KBM-7 (cell line): ENCODE measurements at places on chromosomes 4 and X.
A peak's percentile ranks its signal among the peaks of the same experiment; 100 is the strongest.

DNA sequence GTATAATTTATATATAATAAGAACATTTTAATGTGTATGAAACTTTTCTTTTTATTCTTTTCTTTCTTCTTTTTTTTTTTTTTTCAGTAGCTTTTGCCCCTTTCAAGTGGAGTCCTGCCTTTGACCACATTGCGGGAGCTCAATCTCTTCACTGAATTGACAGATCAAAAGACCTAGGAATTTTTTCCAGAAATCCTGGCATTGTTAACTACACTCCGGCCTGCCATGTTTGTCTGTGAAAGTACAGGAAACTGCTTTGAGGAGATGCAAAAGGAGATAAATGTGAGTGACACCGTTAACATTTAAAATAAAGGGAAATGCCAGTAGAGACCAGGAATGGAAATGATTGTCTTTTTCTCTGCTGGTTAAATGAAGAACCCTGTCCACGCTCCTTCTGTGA lies 159.3 kb upstream of the VCX3A start:
- DNase-seq, result no peak

- DNase-seq, result peak; percentile 43
Measured at GRCh38 chrX:153831429-153832150, 1.2 kb upstream of the PDZD4 start.

DNA sequence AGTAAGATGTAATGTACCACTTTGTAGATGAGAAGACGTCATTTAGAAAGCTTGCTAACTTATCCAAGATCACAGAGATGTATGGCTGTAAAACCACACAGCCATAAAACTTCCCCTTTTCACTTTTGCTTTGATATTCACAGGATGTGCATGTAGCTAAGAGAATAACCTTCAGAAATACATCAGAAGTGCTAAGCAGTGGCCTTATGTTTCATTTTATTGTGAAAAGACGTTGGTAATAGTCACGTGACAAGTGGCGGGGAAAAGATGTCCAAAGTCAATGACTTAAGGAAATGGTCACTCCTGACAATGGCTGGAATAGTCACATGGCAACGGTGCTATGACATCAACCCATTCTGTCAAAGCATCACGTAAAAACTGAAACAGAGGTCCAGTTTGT lies 12.9 kb upstream of the WDR17 start:
- peak; percentile 43 for DNase-seq

GRCh38 chrX:155086961-155087735 lies 15.8 kb downstream of the BRCC3 start:
- DNase-seq, result no peak

DNA sequence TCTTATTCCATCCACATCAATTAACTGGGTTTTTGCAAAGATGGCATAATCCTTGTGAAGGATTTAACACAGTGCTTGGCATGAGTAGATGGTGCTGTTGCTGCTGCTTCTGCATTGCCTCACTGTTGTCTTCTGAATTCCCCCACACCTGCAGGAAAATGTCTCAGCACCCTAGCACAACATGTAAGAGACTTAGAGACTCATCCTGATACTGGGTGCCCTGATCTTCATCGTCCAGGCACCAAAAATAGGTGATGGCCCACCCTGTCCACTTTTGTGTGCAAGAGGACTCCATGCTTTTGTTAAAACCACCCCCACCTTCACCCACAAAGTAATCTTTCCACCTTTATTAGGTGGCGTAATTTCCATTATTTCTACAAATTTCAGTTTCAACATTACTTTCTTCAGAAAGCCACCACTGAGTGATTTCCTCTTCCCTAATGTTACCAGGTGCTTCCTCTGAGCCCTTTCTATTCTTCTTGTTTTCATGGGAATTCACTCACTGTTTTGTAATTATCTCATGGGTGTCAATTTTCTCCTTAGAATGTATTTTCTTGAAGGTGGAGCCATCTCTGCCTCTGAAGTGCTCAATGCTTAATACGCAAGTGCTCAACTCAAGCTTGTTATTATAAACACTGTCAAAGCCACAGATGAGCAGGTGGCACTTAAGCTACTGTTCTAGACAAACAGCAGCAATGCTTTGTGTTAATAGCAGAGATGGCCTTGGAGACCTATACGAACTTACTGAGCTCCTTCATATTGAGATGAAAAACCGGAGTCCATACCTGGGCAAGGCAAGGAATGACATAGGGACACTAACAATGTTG lies 89.5 kb downstream of the HS3ST1 start:
- DNase-seq, result no peak

DNA sequence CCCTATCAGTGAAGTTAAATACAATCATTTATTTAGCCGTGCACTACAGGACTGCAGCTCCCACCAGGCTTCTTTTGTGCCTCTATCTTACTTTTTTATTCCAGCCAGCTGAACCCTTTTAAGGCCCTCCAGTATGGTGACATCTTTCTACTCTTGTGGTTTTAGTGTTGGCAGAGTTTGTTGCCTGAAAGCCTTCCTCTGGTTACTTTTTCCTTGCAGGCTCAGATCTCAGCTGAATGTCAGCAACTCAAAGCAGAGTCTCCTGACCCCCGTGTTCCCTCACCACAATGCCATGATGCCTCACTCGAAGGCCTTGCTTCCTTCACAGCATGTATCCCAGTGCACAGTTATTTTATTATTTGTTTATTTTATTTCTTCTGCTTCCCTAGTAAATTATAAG lies 818.9 kb upstream of the LCORL start:
- no peak for DNase-seq

GRCh38 chr4:142202404-142203332 lies 566.3 kb downstream of the IL15 start:
- no peak for DNase-seq

GRCh38 chrX:10755439-10756334 lies 135.3 kb upstream of the MID1 start:
- no peak for DNase-seq

DNA sequence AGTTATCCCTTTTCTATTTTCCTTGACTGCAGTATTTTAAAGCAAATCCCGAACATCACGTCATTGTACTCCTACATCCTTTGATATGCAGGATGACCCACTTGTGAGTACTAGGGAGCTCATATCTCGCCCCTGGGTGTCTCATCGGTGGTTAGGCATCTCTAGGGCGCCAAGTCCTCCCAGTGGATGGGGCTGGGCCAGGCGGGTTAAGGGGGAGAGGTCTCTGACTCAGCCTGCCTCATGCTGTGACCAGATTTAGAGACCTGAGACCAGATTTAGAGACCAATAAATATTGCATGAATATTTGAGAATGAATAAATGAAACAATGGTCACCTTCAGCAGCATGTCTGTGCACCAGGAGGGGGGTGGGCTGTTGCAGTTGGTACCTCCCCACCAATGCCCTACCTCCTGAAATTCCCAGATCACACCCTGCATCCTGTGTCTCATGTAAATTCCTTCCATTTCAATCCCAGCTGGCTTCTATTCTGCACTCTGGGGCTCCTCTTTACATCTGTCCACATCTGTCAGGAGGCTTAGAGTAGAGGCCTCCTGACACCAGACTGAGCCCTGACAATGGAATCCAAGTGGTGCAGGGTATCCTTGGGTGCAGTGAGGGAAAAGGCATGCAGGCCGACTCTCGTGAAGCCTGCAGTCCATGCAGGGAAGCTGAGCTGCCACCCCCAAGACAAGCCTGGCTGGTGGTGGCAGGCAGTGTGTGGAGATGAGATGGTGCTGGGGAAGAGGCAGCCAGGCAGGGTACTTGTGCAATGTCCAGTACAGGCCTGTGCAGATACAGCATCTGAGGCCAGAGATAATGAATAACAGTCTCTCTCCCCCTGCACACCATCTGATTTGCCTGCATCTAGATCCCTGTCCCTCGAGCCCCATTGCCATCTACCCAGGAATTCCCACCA lies 5.2 kb downstream of the APLN start:
- no peak for DNase-seq

DNA sequence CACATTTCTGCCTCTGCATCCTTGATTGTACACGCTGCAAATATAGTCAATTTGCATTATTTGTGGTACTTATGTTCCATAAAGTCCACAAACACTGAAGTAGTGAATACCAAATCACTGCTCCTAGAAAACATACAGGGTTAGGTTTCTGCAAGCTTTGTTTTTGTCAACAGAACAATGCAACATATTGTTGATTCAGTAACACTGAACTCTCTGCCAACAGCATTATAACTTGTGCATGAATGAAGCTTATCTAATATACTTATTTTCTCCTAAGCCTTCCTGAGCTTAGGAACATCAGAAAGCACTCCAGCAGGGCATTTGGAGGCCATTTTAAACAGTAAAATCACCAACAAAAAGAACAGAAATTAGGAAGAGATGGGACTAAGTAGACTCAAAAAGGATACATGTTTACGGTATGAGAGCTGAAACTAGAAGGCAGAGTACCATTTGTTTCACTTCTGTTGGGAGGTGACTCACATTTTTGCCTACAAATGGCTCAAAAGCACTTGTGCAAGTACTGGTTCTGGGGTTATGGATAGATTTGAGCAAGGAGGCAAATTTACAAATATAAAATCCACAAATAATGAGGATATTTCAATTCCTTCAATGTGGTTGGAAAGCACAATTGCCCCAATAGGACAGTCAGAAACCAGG lies 14.1 kb downstream of the COX18 start:
- no peak for DNase-seq

- no peak for DNase-seq
Measured at GRCh38 chr4:121448231-121448630, 67.4 kb upstream of the QRFPR start.

DNA sequence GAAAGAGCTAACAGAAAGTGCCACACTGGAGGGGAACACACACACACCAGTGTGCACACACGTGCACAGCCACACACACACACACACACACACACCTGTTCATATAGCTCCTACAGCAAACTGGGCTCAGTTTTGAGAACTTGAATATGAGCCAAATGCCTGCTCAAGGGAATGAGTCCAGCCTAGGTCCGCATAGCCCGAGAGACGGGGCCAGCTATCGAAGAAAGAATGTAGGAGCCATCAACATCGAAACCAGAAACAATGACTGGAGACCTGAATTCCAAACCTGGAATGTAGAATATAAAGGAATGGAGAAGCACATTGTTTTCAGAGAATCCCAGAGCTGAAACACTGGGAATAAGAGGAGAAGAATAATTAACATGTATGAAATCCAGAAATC lies 37.6 kb upstream of the ERVMER34-1 start:
- no peak for DNase-seq

GRCh38 chr4:87093443-87094123 lies 126.8 kb downstream of the KLHL8 start:
- DNase-seq, result peak; percentile 74

DNA sequence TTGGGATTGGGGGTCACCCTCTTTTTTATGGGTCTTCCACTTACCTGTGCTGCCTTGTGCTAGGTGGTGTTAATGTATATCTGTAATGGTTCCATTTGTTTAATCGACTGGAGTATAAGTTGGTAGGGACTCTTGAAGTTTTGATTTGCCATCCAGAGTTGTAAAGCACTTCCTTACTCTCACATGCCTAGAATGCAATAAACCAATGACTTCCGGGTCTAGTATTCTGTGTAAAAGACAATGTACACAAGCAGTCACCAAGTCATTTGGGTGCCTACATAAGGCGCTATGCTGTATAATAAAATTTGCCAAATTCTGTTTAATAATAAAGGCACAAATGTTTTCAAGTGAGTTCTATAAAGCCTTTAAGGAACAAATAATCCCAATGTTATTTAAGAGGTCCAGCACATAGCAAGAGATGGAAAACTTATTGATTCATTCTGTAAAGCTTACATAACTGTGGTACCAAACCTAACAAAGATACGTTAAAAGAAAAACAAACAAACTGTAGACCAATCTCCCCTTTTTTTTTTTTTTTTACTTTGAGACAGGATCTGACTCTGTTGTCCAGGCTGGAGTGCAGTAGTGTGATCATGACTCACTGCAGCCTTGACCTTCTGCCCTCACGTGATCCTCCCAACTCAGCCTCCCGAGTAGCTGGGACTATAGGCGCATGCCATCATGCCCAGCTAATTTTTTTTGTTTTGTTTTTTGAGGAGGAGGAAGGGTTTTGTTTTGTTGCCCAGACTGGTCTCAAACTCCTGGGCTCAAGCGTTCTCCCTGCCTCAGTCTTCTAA lies 41.5 kb upstream of the HPRT1 start:
- DNase-seq, result no peak

DNA sequence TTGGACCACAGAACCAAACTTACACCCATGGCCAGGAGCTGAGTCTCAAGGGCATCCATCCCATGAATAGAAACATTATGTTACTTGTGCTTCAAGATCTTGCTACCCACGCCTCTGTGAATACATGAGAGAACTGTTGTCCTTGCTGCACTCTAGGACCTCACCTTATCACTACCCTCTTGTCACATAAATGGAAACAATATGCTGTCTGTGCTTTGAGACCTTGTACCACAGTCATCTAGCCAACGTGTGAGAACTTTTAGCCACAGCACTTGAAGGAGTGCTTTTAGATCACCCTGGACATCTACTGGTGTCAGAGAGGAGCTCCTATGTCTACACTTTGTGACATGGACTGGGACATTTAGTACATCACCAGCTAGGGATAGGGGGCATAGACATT lies 30.7 kb upstream of the HUWE1 start:
- no peak for DNase-seq

DNA sequence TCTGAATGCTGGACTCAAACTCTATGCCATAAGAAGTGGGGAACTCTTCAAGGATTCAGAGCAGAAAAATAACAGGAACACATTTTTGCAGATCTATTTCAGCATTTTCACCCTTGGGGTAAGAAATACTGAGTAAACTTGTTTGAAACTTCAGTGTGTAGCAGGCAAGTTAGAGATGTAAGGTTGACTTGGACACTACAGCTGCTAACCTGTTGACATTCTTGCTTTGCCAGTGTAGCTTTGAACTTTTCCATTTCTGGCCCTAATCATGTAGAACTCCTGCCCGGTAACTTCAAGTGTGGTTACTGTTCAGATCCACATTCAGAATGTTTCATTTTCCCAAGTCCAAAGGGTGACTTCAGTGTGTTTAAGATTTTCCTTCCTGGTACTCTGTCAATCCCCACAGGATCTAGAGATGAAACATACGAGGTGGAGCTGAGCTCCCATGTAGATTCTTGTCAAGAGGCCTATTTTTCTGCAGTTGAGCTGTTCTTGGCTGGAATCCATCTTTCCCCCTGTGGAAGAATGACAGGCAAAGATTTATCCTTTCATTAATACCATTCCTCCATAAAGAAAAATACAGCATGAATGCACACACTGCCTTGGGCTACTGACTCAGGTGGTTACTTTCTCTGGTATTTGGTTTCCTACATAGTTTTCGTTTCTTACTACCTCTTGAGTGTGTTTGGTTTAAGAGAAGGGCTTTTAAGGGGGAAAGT lies 34.1 kb downstream of the FHDC1 start:
- no peak for DNase-seq

DNA sequence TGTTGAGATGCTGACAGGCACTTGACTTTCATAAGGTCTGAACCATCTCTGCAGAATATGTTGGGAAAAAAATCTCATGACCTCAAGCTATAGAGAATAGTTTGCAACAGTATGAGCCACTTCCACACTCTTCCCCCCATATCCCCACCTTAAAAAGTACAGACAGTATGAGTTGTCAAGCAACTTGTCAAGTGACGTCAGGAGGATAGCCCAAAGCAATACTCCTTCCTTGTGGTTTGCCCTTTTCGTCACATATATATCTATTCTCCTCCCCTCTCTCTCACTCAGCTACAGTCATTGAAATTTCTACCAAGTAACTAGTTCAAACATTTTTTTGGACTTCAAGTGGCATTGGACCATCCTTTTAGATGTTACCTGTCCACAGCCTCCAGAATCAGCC lies 67.7 kb downstream of the MCF2 start:
- DNase-seq, result no peak
